ENCODE measurements at places on chromosomes 6 and 20.
A peak's percentile ranks its signal among the peaks of the same experiment; 100 is the strongest.

GRCh38 chr20:21684671-21685070 is 20.8 kb upstream of the PAX1 start:
- DNase-seq: no peak

- DNase-seq: no peak
Measured at GRCh38 chr6:41100871-41101287, 28.1 kb downstream of the NFYA start.

GRCh38 chr6:88588938-88589337 is 374.5 kb downstream of the RNGTT start:
- DNase-seq: no peak

DNA sequence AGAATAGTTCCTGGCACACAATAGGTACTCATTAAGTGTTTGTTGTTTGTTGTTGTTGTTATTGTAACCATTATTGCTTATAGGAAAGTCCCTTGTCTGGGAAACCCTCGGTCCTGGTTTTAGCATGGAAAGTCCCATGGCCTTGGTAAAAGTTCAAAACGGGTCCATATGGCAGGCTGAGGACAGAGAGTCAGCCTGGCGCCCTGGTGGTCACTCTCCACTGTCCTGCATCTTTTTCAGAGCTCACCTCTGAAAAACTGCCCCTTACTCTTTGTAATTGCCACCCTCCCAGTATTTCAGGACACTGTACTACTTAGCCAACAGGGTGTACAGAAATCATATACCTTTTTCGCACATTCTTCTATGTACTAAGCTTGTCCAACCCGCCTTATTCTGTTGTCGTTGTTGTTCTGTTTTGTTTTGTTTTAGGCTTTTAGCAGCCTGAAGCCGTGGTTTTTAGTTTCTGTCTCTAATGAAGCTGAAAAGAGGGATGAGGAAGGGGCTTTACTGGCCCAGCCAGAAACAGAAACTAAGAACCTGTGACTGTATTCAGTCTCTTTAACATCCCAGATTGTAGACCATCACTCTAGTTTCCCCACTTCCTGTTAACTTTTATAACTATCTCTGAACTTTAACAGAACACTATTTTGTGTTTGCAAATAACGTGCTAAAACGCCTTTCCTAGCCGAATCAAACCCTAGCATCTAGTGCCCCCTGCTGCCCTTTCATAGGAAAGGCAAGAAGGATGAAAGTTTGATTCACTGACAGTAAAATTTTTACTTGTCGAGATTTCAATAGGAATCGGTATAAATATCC is 7.6 kb upstream of the TMEM14A start:
- peak; percentile 79 for DNase-seq

DNA sequence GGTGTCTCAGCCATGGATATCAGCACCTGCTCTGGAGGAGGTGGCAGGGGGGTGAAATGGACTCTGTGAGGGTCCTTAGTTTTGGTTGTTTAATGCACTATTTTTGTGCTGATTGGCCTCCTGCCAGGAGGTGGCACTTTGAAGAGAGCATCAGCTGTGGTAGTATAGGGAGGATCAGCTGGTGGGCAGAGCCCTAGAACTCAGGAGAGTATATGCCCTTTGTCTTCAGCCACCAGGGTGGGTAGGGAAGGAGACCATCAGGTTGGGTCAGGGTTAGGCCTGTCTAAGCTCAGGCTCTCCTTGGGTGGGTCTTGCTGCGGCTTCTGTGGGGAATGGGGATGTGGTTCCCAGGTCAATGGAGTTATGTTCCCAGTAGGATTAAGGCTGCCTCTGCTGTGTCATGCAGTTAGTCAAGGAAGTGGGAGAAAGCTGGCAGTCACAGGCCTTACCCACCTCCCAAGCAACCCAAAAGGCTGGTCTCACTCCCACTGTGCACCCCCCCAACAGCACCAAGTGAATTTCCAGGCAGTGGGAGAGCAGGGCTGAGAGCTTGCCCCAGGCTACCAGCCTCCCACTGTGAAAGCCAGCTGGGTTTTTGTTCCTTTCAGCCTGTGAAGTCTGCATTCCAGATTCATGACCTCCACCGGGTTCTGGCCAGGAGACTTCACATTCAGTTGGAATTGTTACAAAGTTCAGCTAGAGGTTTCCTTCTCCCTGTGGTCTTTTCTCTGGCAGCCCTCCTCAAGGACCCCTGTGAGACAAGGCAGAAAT is 5.7 kb upstream of the OSTM1 start:
- no peak for DNase-seq

GRCh38 chr6:163324688-163325389 is 89.7 kb upstream of the QKI start:
- DNase-seq: no peak

- no peak for DNase-seq
Measured at GRCh38 chr6:68711386-68712000, 76.4 kb downstream of the ADGRB3 start.

- DNase-seq: no peak
Measured at GRCh38 chr6:161305860-161306259, 32.0 kb upstream of the AGPAT4 start.

DNA sequence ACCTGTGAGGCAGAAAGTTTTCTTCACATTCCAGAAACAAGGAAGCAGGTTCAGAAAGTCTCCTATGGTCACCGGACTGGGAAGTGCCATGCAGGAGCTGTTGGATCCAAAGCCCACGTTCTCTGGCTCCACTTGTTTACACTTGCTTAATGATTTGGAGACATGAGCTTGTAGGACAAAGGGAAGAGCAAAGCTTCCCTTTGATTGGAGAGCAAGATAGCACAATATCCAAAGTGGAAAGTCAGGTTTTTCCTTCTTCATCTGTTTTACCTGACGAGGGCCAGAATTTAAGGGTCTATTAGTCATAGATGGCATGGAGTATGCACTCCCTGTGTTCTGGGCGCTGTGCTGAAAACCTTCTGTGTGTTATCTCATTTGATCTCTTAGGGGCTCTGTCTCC is 81.2 kb downstream of the PDE7B start:
- peak; percentile 42 for DNase-seq

DNA sequence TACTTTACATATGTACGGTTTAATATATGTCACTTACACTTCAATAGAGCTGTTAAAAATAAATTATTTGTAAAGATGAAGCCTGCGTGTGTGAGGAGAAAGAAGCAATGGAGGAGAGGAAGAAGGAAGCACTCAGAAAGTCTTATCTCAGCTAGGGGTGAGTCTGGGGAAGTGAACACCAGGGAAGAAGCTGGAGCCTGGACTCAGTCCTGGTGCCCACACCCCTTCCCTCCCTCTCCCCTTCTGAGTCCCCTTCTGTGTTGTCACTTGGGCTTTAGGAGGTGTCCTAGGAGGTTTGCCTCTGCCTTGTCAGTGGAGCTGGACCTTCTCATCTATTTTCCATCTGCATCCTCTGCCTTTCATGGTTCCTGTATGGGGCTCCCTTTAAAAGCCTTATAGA is 1.9 kb downstream of the SIRPB2 start:
- no peak for DNase-seq

DNA sequence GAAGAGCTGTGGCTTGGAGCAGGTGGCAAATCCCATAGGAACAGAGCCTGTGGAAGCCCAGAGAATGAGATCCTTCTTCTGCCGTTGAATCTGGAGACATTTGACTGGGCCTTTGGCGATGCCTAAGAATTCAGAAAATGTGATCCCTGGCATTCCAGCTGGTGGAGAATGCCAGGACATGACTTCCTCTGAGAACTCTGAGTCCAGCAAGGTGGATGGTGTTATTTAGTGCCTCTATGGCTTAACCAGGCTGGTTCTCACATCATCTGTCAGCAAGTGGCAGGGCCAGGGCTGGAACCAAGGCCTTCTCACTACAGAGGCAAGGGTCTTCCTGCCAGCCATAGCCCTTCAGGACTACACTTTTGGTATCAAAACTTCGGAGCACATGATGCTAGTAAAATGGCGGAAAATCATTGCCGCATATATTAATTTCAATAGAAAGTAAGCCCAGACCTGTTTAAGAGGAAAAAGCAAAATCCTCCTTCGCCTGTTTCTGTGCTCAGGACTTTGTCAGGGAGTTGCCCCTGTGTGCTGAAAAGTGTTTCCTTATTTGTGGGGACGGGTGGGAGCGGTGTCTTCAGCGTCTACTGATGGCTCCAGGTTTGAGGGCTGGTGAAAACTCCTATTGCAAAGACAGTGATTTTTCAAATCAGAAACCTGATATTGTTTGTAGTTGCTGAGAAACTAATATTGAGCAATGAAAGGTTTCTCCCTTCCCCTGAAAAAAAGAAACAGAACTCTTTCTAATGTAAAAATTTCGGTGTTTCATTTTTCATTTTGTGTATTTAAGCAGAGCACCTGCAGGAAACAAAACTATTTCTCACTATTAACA is 23.9 kb downstream of the DUSP22 start:
- no peak for DNase-seq

DNA sequence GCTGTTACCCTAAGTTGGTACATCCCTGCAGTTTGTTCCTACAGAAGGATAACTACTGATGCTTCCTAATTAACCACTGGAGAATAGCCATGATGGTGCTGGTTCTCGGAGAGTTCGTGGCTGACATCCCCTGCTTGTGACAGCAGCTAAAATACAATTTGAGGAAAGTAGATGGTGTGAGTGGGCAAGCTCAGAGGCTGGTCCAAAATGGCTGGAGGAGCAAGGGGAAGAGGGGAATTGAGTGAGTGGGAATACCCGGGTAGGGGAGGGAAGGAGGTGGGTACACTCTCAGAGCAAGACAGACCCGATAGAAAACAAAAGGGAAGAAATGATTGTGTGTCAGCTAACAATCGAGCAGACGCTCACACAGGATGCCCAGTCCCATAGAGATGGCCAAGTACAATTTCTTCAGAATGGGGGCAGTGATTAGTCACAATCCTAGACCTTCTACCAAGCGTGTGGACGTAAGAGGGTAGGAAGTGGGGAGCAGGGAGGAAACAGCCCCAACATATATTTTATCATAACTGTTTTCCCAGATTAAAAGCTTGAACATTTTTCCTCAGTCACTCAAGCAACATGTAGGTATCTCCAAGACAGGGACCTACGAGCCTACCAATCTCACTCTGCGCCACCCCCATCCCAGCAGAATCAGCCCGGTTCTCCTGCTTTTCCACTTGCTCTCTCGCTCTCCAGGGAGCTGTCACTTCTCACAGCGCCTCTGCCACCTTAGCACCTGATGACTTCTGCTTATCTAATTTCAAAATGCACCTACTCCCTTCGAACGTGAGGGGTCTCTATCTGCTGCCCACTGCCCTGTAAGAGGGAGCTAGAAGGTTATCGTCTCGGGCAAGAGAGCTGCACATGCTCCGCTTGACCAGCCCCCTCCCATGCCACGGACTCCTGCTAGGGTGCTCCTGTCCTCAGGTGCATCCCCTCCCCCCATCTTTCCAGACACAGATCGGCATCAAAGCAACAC is 26.2 kb downstream of the RIPOR2 start:
- DNase-seq: no peak

- DNase-seq: no peak
Measured at GRCh38 chr6:92114797-92115196, 1304.6 kb downstream of the EPHA7 start.

DNA sequence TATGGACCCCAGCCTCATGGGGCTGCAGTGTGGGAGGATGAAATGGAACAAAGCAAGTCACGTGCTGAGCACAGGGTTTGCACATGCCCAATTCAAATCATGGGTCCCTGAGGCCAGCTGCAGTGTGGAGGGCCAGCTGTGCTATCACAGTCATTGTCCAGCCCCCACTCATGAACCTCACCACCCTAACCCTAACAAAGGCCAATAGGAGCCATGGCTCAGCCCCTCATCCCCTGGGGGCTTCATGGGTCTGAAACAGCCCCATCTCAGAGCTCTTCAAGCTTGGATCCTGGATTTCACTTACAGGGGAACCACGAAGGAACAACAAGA is 125.6 kb upstream of the MAFB start:
- DNase-seq: no peak

GRCh38 chr6:148983966-148984365 is 237.1 kb downstream of the UST start:
- no peak for DNase-seq

DNA sequence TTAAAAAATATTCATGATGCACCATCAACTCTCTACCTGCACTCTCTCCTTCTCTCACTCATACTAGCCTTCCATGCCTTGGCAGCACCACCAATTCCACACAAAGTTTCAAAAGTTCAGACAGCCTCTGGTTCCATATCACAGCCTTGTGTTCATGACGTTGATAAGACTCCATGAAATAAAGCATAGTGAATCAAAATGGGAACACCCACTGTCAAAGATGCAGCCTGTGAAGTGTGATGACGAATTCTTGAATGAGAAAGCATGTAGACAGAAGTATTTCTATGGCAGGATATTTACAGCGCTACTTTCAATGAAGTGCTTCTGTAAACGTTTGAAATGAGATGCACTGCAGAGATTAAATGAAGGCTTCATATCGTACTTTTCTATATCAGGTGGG is 77.3 kb upstream of the FERMT1 start:
- peak; percentile 16 for DNase-seq

DNA sequence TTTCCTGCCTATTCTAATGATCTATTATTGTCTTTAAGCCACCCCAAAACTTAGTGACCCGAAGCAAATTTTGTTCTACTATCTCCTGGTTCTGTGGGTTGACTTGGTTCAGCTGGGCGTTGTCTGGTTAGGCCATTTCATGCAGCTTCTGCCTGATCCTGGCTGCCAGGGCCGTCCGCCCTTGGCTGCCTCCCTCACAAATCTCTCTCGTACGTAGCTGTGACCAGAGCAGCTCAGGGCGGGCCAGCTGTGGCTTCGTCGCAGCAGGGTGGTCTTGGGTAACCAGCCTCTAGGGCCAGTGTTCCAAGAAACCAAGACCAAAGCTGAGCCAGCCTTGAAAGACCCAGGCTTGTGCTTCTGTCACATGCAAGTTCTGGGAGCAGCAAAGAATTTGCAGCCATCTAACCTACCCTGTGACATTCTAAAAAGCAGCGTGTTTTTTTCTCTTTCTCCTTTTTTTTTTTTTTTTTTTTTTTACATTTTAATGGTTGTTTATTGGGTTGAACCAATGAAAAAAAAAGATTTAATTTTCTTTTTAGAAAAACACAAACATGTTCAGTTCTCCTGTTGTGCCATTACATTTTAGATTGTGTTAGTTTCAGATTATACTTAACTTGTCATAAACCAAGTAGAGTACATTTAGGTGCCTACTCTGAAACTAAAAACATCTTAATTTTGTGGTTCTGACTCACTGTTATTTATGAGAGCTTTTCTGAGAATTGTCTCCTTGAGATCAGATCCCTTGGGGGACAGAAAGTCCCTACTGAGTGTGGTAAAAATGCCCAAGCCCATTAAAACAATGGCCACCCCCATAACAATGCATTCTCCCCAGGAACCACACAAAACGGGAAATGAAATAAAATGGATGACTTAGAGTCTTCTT is 83.9 kb downstream of the ZDHHC14 start:
- DNase-seq: no peak

GRCh38 chr6:2973676-2974075 is 2.3 kb upstream of the SERPINB6 start:
- no peak for DNase-seq

DNA sequence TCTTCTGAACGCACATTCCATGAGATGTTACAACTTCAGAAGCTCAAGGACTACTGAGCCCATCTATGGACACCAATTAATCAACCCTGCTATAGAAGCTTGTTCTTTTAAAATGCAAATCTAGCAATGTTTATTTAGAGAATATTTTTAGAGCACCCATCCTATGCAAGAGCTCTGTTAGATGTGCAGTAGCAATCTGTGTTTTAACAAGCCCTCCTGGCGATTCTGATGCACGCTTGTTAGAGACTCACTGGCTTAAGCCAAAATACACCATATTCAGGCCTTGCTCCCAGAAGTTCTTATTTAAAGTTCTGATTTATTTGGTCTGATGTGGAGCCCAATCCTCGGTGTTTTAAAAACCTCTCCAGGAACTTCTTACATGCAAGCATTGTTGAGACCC is 21.1 kb upstream of the ARG1 start:
- no peak for DNase-seq
